Smooth muscle cell of the pulmonary artery (primary cell): ENCODE measurements at places on chromosomes 7 and 10. TPM values are rescaled to one million over a fixed set of nuclear protein-coding genes. Genes with fewer than 3 reads are reported as not detected.

Gene PAOX
- total RNA-seq: 4.0 and 5.6 TPM in 2 replicates

Gene BEND7
- 4.0 and 7.6 TPM in 2 replicates for total RNA-seq

Gene EGFR
- total RNA-seq: 47.8 and 64.3 TPM in 2 replicates

Gene ADCK2
- 24.4 and 25.5 TPM in 2 replicates for total RNA-seq

Gene ANXA8L1
- total RNA-seq: not detected in 2 replicates

Gene CADPS2
- total RNA-seq: 14.4 and 18.3 TPM in 2 replicates

Gene FBXL13
- total RNA-seq: 1.4 and 2.0 TPM in 2 replicates

Gene METTL27
- 1.9 and 2.9 TPM in 2 replicates for total RNA-seq

Gene TDRD1
- total RNA-seq: 0.13 and 1.2 TPM in 2 replicates

Gene AZGP1
- not detected in 2 replicates for total RNA-seq

Gene C10orf90
- total RNA-seq: 0.13 and 0.26 TPM in 2 replicates

Gene LRMDA
- 1.0 and 2.5 TPM in 2 replicates for total RNA-seq

Gene CDHR1
- total RNA-seq: under 0.01 and 0.20 TPM in 2 replicates

Gene SCRN1
- total RNA-seq: 92.3 and 146 TPM in 2 replicates

Gene CPVL
- total RNA-seq: 0.20 TPM in 1 of 2 replicates, not detected in the other

Gene ANK3
- total RNA-seq: 67.8 and 313 TPM in 2 replicates

Gene IKZF1
- not detected in 2 replicates for total RNA-seq

Gene IL6
- 62.2 and 108 TPM in 2 replicates for total RNA-seq

Gene HDAC9
- total RNA-seq: 32.7 and 39.9 TPM in 2 replicates

Gene ZNF503
- 12.8 and 19.7 TPM in 2 replicates for total RNA-seq

Gene PRKAG2
- total RNA-seq: 14.3 and 15.1 TPM in 2 replicates

Gene PLOD3
- total RNA-seq: 164 and 240 TPM in 2 replicates

Gene NUDT13
- total RNA-seq: 1.1 and 1.6 TPM in 2 replicates

Gene HGF
- 51.1 and 342 TPM in 2 replicates for total RNA-seq

Gene NUTM2A
- total RNA-seq: 0.46 and 0.56 TPM in 2 replicates

Gene FRMD4A
- 96.6 and 114 TPM in 2 replicates for total RNA-seq

Gene BTAF1
- 43.1 and 48.8 TPM in 2 replicates for total RNA-seq
